Retinal pigment epithelial cell (primary cell): ENCODE measurements at places on chromosomes 1 and 21.

DNA sequence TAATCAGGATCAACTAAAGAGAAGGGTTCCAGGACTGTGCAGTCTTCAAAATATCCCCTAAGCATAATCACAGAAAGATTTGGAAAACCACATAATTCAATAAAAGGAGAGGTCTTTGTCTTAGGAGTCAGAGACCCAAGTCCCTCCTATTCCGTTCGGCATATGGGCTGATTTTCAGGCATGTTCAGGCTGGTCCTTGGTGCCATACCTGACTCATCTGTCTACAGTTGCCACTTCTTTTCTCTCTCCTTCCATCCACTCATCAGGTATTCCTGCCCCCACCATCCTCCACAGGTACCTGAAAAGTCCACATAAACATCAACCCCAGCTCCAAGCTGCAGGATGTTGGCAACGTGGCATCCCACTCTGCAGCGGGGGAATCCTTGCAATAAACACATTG lies 29.7 kb upstream of the RPL11 start:
- no peak for DNase-seq

- peak; percentile 32 for DNase-seq
These were observed 24.1 kb downstream of the GPR3 start for GRCh38 chr1:27416387-27417111.

- no peak for DNase-seq
These were observed 43.0 kb downstream of the SLC19A1 start for GRCh38 chr21:45499201-45499750.

- no peak for DNase-seq
These were observed 73.7 kb downstream of the TOMM20 start for GRCh38 chr1:235054936-235055335.

- DNase-seq, result no peak
These were observed 16.6 kb upstream of the RNF223 start for GRCh38 chr1:1090424-1091343.

GRCh38 chr1:212628813-212629415 lies 20.4 kb downstream of the ATF3 start:
- DNase-seq, result no peak

- DNase-seq, result no peak
These were observed 431 bp downstream of the ARPC5 start for GRCh38 chr1:183635099-183635605.

- no peak for DNase-seq
These were observed 468.5 kb downstream of the PCP4 start for GRCh38 chr21:40335704-40336103.

DNA sequence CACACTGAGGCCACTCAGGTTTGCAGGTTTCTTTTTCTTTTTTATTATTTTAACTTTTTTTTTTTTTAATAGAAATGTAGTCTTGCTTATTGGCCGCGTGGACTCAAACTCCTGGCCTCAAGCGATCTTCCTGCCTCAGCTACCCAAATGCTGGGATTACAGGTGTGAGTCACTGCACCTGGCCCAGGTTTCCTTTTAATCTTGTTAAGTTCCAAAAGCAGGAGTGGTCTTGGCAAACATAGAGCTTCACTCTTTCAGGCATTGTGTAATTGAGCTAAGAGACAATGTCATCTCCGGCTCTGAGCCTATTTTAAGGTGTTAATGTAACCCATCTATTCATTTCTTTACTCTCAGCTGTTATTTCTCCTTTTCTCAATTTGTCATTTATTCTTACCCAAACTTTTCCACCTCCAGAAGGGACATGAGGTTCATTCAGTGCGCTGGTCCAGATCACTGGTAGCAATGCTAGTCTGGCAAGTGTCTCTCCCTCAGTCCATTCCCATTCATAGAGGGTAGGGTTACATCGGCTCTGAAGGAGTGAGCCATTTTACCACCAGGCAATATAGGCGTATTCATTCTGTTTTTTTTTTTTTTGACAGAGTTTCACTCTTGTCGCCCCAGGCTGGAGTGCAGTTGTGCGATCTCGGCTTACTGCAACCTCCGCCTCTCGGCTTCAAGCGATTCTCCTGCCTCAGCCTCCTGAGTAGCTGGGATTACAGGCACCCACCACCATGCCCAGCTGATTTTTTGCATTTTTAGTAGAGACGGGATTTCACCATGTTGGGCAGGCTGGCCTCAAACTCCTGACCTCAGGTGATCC lies 11.3 kb upstream of the MFSD2A start:
- no peak for DNase-seq

DNA sequence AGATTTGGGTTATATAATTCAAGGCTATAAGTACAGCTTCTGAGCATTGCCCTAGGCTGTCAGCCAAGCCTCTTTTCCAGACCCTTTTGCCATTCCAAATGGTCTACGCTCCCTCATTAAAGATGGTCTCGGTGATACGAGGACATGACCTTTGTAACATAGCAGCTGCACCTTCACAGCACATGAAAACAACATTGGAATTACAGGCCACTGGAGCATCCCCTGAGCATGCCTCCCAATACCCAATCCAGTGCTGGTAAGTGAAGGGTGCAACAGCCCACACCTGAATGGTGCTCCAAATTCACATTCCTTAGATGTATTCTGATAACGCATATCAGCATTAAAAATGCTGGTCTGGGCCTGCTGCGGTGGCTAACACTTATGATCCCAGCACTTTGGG lies 20.1 kb upstream of the PTPRF start:
- no peak for DNase-seq

- DNase-seq, result no peak
These were observed 259.6 kb upstream of the RRP15 start for GRCh38 chr1:218025454-218025853.
